Upper lobe of right lung (tissue), 1 donor: ENCODE measurements at places on chromosomes 5 and 9. TPM values are rescaled to one million over a fixed set of nuclear protein-coding genes. Genes with fewer than 3 reads are reported as not detected.

GRCh38 chr5:1764606-1764960, 35.1 kb downstream of the MRPL36 start:
- no peaks in the 10 kb centered on the region for H3K4me1 ChIP-seq
- H3K4me3 ChIP-seq = no peak overlapping the region
- peaks cover 20% of the 10 kb centered on the region for H3K27me3 ChIP-seq
- no peaks in the 10 kb centered on the region for H3K36me3 ChIP-seq
- DNase-seq = peak; percentile 48
- no peak overlapping the region for H3K27ac ChIP-seq

- H3K36me3 ChIP-seq = no peaks in the 10 kb centered on the region
- peaks cover 5% of the 10 kb centered on the region for H3K4me1 ChIP-seq
- no peak for DNase-seq
- no peak overlapping the region for H3K27ac ChIP-seq
- no peak overlapping the region for H3K4me3 ChIP-seq
These were observed 23.1 kb upstream of the TDRD7 start for GRCh38 chr9:97388721-97389238.

PCDHGA3 gene
- total RNA-seq = 1.7 TPM

LECT2 gene
- not detected for total RNA-seq

DNA sequence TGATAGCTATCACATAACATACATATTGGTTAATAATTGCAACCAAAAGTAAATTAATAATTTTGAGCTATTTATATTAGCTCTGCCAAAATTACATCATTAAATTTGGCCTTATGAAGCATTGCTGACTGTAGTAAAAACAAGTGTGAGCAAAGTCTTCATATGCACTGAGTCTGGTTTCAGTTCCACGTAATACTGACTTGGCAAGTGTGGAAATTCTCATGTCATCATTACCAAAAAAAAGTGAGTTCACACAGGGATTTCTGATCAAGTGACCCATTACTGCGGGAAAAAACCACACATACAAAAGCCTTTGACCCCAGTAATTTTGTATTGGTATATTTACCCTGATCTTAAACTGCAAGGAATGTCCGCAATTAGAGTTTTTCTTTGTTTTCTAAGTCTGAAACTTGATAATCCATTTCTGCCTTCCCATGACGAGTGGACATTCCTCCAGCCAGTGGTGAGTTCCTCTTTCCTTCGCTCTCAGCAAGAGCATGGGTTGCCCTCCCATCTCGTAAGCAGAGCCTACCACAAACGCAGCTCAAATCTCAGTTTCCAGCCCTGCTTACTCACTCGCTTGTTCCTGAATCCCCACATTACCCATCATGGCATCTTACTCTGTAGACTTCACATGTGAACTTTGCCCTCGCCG, 220.2 kb upstream of the DMRT1 start:
- H3K27me3 ChIP-seq = no peaks in the 10 kb centered on the region
- H3K4me3 ChIP-seq = no peak overlapping the region
- no peaks in the 10 kb centered on the region for H3K36me3 ChIP-seq
- DNase-seq = no peak
